Activated CD8-positive, alpha-beta memory T cell treated with anti-CD3 and anti-CD28 coated beads for 1 hour (primary cell): ENCODE measurements at places on chromosomes 3 and 15.

GRCh38 chr15:79192462-79193036, 90.0 kb upstream of the ANKRD34C start:
- no peak for DNase-seq

- DNase-seq: no peak
Observed at GRCh38 chr15:61336026-61336638, 107.0 kb upstream of the RORA start.

- DNase-seq: no peak
Observed at GRCh38 chr3:71694358-71694999, 30.7 kb downstream of the EIF4E3 start.

GRCh38 chr15:34855413-34855812, 60.1 kb upstream of the ACTC1 start:
- DNase-seq: no peak

- no peak for DNase-seq
Observed at GRCh38 chr3:158140396-158140795, 30.5 kb downstream of the RSRC1 start.

DNA sequence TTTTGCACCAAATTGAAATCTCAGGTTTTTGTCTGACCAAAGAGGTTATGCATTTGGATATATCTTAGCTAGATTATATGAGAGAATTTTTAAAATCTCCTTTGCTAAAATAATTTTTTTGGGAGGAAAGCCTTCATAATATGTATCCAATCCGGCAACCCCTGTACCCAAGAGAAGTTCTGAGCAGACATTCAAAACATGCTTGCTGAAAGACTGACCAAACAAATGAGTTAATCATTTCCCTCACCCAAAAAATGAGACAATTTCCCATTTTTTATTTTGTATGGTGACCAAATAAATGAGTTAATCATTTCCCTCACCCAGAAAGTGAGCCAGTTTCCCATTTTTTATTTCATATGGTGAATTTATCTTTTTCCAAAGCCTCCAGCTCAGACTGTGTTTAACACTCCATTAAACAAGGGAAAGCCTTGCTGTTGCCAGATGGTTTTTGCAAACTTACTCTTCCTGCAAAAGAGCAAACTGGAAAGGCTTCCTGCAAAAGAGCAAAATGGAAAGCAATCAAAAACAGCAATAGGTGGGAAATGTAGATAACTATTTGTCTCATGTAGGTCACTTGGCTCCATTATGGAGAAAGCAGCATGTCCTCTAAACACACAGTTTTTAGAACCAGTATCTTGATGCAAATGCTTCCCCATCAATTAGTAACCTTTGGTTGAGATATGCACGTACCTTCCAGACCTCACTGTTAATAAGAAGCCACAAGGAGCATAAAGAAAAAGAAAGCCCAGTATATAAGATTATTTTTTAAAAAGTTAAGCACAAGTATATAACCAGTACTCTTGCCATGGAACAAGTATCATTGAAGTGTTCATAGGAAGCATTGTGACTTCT, 78.4 kb upstream of the OSTN start:
- no peak for DNase-seq

DNA sequence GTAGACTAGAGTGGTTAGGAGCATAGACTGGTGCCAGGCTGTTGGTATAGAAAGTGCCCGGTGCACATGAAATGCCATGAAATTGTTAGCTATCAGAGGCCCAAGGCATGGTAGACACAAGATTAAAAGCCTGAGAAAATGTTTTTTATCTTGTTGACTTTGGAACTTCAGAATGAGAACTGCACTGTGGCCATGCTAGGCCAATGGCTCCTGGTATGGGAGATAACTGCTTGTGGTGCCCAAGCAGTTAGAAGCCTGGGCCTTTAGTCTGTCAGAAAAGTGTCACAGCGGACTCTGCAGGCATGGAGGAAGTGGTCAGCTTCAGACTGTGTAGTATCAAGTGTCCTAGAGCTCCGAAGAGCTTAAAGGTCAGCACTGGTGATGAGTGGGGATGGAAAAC, 11.9 kb downstream of the FYCO1 start:
- DNase-seq: no peak

DNA sequence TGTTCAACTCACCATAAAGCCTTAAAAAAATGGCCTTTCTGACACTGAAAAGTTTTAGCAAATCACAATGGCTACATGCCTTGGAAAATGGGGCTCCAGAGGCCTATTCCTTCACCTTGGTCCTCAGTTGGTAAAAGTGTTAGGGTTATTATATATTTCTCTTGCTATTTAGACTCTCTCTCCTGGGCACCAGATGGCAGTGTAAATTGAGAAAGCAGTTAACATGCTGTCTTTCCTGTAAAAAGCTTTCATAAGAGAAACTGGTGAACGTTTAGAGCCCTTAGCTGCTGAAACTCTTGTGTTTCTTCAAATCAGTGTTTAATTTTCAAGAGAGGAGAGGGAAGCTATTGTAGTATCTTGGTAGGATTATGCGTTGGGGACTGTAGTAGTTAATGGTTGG, 89.9 kb downstream of the LRTM1 start:
- no peak for DNase-seq

DNA sequence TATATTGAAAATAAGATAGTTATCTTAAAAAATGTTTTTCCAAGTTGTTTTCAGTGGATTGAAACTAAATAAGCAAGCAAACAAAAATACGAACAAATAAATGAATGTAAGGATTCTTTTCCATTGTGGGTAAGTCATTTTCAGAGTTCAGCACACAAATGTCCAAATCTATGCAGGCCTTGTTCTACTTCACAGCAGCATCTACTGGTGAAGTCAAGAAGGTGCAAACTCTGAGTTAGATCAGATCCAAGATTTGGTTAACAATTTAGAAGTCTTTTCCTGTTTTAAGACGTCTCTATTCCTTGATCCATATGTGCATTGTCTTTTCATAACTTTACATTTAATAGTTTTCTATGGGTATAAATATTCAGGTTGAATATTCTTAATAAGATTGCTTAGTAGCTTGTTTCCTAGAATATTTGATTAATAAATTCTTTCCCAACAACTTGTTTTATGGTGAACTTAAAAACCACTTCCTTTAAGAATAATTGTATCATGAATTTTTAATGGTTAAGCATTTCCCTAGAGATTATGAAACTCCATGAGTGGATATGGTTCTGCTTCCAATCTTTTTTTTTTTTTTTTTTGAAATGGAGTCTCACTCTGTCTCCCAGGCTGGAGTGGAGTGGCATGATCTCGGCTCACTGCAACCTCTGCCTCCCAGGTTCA, 10.5 kb downstream of the PTX3 start:
- no peak for DNase-seq

GRCh38 chr15:30984118-30984517, 7.3 kb downstream of the MTMR10 start:
- no peak for DNase-seq
